Stimulated activated CD8-positive, alpha-beta memory T cell treated with anti-CD3 and anti-CD28 coated beads, Interleukin-12 subunit alpha, Interleukin-12 subunit beta, amount 100 ng/mL, for 4 hours (primary cell): ENCODE measurements at places on chromosomes 12 and 14.

DNA sequence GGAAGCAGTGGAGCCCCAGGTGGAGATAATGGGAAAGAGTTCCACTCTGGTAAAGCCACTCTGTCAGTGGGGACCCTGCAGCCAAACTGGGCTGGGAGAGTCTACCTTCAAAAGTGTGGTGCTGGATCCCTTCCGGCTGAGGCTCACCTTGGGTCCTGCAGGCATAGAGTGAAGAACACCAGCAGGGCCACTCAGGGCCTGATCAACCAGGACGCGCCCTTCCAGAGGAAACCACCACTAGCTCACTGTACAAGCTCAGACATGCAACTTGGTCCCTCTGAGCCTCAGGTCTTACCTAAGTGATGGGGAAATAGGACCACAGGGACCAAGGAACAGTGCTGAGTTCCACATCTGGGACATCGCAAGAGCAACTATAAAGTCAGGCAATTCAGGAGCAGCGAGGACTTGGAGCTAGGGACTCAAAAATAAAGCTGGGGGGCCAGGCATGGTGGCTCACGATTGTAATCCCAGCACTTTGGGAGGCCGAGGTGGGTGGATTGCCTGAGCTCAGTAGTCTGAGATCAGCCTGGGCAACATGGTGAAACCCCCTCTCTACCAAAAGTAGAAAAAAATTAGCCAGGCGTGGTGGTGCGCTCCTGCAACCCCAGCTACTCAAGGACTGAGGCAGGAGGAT, 5.9 kb upstream of the PRPH start:
- no peak for DNase-seq

GRCh38 chr14:61628016-61628725, 67.1 kb upstream of the HIF1A start:
- no peak for DNase-seq

DNA sequence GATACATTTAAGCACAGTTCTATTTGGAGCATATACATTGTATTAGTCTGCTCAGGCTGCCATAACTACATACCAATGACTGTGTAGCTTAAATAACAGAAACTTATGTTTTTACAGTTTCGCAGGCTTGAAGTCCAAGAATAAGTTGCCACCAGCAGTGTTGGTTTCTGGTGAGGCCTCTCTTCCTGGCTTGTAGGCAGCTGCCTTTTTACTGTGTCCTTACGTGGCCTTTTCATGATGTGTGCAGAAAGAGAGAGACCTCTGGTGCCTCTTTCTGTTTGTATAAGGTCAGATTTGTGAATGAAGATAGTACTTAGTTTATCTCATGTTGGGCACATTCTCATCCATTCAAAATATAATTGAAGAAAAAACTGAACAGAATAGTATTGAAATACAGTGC, 636.6 kb downstream of the FLRT2 start:
- DNase-seq: no peak

DNA sequence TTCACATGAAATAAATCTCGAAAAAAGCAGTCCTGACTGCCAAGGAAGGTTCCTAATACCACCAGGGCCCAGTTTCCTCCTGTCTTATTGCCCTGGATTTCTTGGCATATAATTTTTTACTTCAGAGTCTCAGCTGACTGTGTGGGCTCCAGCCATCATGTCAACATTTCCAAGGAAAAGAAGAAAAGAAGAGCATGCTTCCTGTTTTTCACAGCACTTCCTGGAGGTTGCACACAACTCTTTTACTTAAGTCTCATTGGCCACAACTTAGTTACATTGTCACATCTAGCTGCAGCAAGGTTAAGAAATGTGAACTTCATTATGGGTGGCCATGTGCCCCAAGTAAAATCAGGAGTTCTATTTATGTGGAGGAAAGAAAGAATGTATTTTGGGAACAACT, 24.3 kb downstream of the DACT1 start:
- no peak for DNase-seq

- DNase-seq: no peak
Measured at GRCh38 chr12:26749781-26750180, 83.2 kb downstream of the ITPR2 start.

- no peak for DNase-seq
Measured at GRCh38 chr14:26339381-26339780, 258.5 kb downstream of the NOVA1 start.

GRCh38 chr12:12396694-12397093, 39.8 kb downstream of the BORCS5 start:
- no peak for DNase-seq

- no peak for DNase-seq
Measured at GRCh38 chr12:125186471-125187147, 121.4 kb downstream of the AACS start.

DNA sequence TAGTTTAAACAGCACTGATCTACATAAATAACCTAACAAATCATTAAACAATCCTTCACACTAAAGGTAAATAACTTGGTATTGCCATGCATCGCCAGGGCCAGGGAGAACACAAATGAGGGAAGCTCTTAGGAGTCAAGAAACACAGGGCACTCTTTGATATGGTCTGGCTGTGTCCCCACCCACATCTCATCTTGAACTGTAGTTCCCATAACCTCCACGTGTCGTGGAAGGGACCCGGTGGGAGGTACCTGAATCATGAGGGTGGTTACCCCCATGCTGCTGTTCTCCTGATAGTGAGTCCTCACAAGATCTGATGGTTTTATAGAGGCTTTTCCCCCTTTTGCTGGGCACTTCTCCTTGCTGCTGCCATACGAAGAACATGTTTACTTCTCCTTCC, 17.3 kb downstream of the TMEM132D start:
- DNase-seq: no peak

DNA sequence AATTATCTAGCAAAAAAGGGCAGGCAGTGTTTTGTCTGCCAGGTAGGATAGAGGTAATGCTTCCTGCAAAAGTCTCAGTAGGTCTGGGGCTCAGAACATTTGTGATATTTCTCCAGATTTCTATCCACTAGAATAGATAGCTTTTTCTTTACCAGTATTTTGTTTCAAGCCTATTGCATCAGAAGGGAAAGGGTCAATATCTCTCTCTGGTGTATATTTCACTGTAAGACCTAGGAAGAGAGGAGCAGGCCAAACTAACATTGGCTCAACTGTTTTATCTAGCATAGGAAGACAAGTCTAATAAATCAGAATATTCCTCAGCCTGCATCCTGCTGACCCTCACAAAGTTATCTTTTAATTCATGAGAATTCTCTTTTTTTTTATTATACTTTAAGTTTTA, 106.7 kb upstream of the DAAM1 start:
- DNase-seq: no peak

DNA sequence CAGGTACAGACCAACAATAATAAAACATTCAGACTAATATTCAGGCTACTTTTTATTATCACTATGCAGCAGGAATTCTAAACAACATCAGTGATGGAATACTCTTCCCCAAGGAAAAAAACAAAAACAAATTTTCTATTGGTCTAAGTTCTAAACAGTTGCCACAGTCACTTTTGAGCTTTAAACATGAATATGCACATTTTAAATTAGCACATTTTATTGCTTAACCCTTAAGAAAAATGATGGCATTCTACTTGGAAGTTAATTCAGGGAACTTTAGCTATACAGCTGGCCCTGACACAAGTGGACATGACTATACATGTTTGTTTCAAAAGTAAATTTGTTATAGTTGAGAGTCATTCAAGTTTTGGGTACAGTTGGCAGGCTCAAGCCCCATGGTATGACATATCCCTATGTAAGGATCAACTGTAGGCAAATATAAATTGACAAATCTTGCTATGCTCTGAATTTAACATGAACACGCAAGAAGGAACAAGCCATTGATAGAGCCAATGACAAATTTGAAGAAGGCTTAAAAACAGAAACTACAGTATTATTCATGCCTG, 224.3 kb upstream of the AMIGO2 start:
- no peak for DNase-seq

GRCh38 chr14:65229748-65230728, 127.7 kb upstream of the MAX start:
- DNase-seq: peak; percentile 8

GRCh38 chr12:64714551-64714968, 44.6 kb downstream of the GNS start:
- DNase-seq: peak; percentile 10

DNA sequence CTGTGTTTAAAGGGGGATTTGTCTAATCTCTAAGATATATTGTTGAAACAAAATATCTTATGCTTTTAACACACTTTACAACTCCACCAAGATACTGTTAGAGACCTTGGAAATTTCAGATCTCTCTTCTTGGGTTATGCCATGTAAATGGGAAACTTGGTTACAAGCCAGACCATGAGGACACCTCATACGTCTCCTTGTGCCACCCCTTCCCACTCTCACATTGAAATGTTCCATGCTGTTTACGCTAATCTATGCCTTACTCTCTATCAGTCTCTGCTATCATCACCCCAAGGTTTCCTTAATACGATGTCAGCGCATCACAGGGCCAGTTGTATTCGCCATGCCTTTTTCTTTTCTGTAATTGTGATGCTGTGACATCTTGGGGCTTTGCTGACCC, 13.4 kb upstream of the DEGS2 start:
- no peak for DNase-seq

DNA sequence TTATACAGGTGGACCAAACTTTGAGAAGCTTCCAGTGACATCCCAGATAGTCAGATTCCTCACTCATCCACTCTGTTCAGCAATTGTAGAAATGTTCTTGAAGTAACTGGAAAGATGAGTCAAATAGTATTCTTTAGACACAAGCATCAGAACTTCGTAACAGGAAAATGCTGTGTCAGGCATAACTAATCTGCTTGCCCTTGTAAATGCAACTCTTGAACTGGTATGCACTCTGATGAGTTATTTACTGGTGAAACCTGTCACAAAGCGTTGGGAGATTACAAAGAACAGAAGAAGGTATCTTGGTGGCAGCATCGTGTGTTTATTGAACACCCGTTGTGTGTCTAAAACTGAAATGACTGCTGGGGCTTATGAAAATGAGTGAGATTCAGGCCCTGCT, 10.8 kb upstream of the DUSP6 start:
- DNase-seq: no peak

DNA sequence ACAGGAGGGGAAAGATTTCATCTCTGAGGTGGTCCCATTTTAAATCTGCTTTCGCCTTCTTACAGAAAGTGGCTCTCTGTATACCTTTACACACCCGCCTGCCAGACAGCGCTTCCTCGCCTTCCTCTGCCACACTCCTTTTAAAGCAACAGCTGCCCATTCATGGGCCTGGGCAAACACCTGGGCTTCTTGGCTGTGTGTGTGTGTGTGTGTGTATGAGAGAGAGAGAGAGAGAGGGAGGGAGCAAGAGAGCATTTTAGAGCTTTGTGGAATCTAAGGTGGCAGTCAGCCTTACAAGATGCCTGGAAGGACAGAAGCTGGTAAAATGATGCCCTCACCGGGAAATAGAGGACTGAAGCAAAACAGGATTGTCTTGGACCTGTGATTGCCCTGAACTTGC, 20.0 kb downstream of the PTHLH start:
- DNase-seq: no peak

DNA sequence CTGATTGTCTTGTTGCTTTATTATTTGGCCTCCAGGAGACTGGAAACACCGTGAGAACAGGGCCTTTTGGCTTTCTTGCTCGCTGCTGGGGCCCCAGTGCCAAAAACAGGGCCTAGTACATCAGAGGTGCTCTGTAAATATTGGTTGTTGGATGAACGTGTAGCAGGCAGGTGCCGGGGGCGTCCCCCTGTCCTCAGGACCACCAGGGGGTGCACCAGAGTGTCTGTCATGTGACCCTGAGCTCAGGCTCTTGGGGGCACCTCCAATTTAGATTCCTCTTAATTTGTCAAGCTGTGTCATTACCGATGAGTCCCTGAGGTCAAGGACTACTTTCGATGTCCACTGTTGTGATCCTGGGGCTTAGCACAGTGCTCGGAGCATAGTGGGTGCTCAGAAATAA, 87.1 kb downstream of the ACACB start:
- DNase-seq: no peak

DNA sequence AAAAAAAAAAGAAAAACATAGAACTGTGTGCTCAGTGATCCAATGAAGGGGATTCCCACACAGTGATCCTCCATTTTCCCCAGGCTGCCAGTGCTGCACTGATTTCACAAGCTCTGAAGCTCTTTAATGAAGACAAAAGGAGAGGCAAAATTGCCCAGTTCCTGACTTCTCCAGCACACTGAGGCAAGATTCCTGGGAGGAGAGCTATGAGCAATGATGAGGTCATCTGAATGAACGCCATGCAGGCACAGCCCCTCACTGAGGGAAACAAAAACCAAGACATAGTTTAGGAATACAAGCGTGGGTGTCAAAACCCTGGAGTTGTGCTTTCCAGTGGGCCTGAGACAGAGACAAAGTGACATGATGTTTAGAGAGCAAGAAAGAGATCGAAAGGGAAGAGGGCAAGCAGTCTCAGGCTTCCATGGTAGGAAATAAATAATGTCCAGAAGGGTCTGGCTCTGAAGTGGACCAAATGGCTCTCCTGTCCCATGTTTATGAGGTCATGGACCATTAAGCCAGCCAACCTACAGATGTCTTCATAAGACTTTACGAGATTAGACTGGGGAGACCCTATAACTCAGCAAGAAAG, 40.9 kb upstream of the SMUG1 start:
- no peak for DNase-seq

DNA sequence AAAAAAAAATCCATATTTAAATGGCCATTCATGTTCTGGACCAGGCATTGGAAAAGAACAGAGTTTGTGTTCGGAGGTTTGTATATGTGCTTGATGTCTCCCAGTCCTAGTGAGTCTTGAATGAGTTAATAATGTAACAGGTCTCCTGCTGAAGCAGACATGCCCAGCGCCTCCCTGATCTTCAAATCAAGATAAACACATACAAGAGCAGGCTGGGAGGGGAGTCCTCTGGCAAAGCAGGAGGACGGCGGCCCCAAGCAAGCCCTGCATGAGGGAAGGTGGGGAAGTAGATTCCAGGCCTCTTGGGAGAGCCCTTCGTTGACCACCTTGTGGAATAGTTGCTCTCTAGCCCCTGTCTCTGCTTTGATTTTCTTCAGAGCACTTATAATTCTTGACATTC, 156.3 kb downstream of the ZFP36L1 start:
- DNase-seq: no peak

DNA sequence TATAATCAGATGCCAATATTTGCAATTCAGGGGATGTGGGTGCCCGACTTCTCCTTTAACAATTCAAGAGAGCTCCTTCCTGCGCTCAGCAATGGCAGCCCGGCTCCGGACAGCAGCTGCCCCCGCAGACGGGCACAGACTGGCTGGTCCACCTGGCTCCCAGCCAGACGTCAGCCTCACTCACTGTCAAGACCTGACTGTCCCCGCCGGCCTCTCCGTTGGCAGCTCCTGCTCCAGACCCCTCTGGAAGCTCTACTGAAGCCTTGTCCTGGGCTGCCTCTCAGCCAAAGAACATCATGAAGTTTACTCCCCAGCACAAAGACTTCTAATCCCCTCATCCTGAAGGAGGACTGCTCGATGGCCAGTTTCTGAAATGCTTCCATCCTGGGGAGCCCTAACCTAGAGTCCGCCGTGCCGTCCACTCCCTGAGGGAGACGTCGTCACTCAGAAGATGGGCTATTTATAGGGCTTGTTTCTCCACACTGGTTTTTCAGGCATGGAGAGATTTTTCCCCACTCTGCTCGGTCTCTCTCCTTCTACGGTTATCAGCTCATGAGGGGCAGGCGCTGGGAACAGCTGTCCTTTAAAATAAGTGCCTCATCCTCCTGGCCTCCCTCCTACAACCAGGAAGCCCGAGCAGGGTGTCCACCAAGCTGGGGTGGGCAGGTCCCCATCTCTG, 126.2 kb downstream of the RFLNA start:
- DNase-seq: no peak
